ENCODE measurements at places on chromosomes 5 and 9. TPM values are rescaled to one million over a fixed set of nuclear protein-coding genes. Genes with fewer than 3 reads are reported as not detected.

- no peak for DNase-seq
Observed at GRCh38 chr9:80410106-80410505, 838.3 kb downstream of the TLE4 start.

IL13 gene
- not detected for total RNA-seq

DNA sequence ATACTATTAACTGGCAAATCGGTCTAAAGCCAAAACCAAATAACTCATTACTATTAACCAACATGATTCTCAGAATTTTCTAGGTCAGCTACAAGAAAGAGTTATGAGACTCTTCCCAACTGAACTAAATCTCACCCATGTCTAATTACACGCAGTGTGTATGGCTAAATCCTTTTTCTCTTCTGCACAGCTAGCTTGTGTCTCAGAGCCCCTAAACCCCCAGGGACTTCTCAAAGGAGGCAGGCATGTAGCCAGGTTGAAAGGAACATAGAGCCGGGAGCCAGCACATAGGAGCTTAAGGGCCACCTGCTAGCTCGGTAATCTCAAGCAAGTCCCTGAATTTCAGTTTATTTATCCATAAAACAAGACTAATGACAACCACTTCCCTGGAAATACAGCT, 2.2 kb upstream of the GZMK start:
- DNase-seq, result no peak

DNA sequence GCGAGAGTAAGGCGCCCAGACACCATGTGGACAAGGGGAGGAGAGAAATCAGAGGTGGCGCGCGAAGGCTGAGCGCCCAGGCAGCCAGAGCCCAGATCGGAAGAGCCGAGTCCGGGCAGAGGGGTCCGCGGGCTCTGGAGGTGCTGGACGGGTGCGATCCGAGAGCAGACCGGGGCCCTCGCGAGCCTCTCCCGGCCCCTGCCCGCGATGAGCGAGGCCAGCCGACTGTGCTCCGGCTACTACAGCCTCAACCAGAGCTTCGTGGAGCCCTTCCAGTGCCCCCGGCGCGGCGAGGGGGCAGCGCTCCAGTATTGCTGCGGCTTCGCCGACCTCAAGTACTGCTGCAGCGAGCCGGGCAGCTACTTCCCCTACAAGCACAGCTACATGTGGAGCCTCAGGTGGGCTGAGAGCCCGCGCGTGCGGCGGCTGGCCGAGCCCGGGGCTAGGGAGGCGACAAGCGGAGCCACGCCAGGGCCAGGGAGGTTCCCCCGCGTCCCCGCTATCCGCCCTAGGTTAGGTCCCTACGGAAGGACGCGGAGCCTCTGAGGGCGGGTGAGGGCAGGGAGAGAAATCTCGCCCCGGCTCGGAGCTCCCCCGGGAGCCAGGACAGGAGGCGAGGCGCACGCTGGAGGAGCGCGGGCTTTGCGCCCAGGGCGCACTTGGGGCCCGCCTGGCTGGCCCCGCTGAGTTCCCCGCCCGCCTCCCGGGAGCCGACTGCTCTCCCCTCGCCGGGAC, at the start of gene SHISAL2B:
Gene SHISAL2B (plus strand): TSS at position 87 of the 735 bp plus-strand sequence. CDS start 121 bp downstream, at position 208.
- no peak for DNase-seq

DNA sequence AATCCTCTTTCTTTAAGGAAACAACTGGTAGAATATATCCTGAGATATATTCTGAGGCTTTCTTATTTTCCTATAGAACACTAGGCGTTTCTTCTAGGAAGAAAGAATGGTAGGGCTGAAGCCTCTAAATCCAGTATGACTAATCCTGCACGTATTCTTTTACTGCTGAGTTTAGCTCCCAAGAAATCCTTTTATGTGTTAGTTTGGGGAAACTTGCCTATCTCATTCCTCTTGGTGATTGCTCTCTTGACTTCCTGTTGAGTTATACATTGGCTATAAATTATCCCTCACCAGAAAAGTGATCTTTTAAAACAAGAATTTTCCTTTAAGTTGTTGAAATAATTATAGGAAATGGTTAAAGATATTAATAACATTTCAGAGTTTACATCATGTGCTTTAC, 422.9 kb downstream of the TMEM161B start:
- DNase-seq, result no peak

- no peak for DNase-seq
Observed at GRCh38 chr9:14362175-14362574, 48.2 kb upstream of the NFIB start.

- no peak for DNase-seq
Observed at GRCh38 chr9:4760122-4760521, 19.1 kb upstream of the AK3 start.

GRCh38 chr5:158487664-158488063, 612.1 kb downstream of the EBF1 start:
- no peak for DNase-seq

F2RL2 gene
- not detected for total RNA-seq

PCDHA1 gene
- total RNA-seq, result not detected

DNA sequence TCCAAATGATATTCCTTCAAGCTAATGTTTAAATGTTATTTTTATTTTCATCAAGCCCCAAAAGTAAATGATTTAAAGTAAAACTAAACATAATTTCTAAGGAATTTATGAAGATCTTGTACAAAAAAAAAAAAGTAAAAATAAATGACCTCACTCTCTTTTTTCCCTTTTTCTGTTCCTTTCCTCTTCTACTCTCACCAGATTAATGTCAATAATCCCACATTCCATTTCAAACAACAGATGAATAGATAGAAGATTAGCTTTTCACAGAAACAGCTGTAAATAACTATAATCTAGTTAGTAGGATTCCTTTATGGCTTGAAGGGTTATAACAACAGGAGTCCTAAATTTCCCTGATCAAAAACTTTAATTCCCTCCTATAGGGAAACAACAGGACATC, 88.1 kb downstream of the EFNA5 start:
- no peak for DNase-seq

- no peak for DNase-seq
Observed at GRCh38 chr9:104386425-104387069, 117.5 kb upstream of the OR13F1 start.

DNA sequence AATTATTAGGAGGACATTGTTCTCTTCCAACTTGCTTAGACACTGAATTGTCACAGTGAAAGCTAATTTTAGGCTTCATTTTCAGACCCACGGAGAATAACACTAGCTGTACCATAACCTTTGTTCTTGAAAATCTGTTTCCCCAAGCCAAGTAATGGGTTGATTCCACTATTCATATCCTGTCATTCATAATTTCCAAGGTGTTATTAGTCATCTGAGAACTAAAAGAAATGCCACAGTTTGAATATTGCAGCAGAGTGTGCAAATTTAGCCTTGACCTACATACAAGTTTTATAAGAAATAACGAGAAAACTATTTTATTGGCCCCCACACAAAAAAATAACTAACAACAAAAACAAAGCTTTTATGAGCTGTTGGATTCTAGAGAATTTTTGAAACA, 148.5 kb upstream of the TYRP1 start:
- DNase-seq, result no peak

DNA sequence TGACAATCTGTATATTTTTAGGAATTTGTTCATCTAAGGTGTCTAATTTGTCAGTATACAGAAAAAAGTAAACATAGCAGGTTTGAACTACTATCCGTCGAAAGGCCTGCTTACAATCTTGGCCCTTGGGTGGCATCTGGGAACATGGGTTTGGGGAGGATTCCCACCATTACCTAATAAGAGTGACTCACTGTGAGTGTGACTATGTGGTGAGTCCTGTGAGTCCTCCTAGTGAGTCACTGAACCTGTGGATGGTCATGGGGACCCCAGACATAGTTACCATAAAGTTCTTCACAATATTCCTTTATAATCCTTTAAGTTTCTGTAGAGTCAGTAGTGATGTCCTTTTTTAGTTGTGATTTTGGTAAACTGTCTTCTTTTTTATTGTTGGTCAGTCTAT, 37.0 kb downstream of the RNF130 start:
- no peak for DNase-seq

DNA sequence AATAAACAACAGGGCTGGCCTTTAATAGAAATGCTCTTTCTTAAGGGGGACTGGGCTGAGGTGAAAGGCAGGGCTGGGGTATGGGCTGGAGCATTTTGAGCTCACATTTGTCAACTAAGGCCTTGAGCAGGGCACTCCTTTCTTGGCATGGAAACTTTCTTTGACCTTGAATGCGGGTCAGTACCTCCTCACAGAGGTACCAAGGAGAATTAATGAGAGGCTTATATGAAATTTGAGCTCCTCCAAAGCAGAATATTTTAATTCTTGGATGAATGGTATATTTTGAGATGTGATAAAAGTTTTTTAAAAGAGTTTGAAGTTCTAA, 3.1 kb downstream of the CYSTM1 start:
- no peak for DNase-seq

DNA sequence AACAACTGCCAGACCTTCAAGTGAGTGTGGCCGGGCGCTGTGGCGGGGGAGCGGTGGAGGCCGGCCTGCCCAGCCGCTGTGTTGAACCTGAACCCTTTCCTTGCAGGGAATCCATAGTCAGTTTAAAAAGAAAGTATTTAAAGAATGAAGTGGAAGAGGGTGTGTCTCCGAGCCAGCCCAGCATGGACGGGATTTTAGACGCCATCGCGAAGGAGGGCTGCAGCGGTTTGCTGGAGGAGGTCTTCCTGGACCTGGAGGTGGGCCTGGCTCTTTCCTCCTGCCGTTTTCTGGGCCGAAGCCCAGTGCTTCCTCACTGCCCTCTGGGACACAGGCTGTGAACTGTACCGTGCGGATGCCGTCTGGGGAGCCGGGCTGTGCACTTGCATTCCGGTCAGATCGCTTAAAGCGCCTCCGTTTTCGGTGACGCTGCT, 19.1 kb downstream of the EXOC3 start:
- DNase-seq, result no peak

DNA sequence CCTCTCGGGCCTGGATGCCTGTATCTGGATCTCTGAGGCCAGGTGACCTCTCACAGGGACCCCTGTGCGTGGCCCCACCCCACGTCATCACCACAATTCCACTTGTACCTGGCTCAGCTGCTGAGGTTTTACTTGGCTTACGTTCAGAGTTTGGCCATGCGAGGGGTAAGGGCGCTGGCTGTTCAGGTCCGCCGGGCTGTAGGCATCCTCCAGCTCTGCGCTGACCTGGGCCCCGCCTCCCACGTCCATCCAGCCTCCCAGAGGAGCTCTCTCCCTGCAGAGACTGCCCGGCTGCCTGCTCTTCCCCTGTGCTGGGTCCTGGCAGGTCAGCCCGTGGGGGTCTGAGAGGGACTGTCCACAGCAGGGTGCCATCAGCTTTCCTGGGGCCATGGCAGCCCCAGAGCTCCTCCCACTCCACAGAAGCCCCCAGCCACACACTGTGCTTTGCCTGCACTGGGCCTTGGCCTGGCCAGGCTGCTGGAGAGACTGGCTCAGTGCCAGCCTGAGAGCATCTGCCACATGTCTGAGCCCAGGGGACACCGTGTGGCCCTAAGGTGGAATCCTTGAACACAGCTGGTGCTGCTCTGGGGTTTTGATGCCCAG, 43.6 kb downstream of the SLC6A3 start:
- no peak for DNase-seq

DNA sequence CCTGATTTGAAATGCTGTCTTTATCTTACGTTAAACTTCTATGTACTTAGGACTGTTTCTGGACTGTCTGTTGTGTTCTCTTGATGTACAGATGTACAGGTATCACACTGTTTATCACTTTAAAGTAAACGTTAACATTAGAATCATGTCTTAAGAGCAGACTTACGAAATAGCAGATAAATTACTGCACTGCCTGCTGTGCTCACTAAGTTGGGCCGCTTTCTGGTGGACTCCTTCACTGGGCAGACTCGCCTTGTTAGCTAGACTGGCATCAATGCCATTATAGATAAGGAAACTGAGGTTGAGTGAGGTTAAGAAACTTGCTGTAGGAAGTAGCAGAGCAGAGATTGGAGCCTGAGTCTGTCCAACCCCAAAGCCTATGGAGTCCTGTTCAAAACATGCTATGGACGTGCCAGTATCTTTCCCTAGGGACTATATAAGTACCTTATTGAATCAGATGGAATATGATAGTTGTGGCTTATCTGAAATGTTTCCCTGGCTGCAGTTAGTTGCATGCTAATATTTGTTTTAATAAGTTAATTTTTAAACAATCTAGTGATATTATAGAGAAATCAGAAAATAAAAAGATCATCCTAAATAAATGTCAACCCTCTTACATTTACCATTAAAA, 16.9 kb downstream of the ZNF618 start:
- no peak for DNase-seq

WDR41 gene
- 40.3 TPM for total RNA-seq

NXNL2 gene
- 2.5 TPM for total RNA-seq

- no peak for DNase-seq
Observed at GRCh38 chr9:128314697-128315096, 7.5 kb downstream of the TRUB2 start.

TMEM215 gene
- total RNA-seq, result not detected

DNA sequence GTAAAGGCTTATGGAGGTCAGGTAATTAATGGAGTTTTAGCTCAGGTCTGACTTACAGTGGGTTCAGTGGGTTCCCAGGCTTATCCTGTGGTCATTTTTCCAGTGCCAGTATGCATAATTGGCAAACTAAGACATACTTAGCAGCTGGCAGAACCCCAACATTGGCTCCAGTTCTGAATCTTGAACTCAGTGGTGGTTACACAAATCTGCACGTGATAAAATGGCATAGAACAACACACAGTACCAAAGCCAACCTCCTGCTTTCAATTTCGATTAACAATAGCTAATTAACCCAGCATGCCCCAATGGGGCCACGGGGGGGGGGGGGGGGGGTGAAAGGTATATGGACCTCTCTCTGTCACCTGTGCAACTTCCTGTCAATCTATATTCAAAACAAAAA, 19.0 kb upstream of the BARX1 start:
- no peak for DNase-seq

DNA sequence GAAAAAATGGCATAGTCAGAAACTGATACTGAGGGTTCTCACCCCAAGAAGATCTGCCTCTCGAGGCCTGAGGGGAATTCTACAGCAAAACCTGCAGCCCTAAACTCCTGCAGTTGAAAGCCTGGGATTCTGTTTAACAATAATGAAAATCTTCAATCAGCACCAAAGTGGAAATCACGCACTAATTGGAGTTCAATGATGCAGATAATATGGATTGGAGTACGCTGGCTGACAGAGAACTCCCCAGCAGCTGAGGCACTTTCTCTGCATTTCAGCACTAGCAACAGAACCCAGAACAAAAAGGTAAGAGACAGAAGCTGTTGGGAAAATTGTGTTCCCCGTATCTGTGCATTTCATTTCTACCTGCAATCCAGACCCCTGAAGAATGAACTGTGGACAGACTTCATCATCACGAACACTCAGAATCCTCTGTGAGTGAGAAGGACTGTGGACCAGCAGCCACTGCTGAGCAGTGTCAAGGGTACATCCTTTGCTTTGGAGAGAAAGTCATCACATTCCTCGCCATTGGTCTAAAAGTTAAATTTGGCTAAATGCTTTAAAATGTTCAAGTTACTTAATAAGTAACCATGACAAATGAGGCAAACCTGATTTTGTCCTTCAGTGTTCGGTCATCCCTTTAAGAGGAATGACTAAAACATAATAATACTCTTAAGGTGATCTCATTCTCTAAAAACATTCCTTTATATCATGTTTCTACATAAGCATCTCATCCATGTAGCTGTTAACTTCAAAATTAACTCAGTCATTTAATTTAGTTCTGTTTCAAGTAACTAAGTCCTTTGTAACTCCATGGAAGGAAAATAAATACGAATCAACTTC, 126.1 kb downstream of the GAS1 start:
- no peak for DNase-seq

All from vagina (tissue), 2 donors.